Stimulated activated CD4-positive, alpha-beta T cell treated with anti-CD3 and anti-CD28 coated beads, TNF-alpha, amount 100 ng/mL, for 24 hours (primary cell): ENCODE measurements at places on chromosomes 3 and 15.

DNA sequence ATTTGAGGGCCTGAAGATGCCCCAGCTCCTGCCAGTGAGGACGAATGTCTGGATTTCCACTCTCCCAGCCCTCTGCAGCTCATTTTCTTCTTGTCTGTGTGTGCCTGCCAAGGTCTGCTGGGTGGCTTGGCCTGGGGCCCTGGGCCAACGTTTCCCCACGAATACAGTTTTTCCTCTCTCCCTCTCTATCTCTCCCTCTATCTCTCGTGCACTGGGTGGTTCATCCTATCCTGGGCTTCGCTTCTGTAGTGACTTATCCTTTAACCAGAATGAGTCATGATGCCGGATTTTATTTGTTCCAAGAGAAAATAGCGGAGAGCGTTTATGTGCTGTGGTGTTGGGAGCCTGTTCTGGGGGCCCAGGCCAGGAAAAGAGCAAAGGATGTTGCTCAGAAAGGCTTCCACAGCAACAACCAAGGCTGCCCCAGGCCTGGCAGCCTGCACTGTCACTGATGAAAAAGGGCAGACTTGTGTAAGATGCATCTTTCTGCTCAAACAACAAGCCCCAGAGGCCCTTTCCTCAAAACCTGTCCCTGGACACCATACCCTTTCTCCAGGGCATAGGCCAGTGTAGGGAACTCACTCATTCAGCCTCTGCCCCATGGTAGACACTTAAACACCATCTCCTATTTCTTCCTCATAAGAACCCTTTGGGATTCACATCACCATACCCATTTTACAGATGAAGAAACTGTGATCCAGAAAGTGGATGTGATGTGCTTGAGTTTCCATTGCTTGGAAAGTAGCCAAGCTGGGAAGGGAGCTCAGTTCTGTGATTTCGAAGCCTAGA is 47.3 kb downstream of the ITGA11 start:
- no peak for DNase-seq

- no peak for DNase-seq
Measured at GRCh38 chr3:81352867-81353266, 408.6 kb downstream of the GBE1 start.

DNA sequence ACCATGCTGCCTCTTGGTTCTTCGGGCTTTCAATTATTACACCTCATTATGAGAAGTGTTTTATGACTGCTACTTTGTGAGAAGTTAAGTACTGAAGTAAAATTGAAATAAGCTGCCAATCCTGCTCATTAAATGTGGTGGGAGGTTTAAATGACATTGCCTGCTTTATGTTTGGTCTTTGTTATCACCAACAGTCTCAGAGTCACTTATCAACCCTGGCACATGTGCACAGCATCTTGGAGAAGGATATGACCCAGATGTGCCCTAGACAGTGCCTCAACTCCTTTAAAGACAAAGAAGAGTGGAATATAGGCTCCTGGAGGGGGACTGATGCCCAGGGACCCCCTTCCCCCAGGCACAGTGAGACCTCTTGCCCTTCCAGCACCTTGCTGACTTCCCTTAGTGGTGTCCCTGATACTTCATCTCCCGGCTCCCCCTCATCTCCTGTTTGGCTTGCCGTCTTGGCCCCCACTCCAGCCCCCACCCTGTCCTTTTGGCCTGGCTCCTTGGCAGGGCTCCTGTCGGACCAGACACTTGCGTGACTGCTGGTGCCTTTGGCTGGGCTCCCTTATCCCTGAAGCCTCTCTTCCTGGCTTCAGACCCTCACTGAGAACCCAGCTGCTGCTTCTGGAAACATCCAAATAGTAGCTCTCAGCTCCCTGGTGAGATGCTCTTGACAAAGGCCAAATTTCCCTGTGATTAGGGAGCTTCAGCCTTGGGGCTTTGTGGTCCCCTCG is 39.8 kb downstream of the ARHGAP31 start:
- DNase-seq, result no peak

GRCh38 chr3:146817704-146818103 is 212.6 kb upstream of the PLSCR5 start:
- no peak for DNase-seq

GRCh38 chr15:39154776-39155175 is 426.1 kb upstream of the THBS1 start:
- no peak for DNase-seq

GRCh38 chr15:26439681-26440080 is 333.2 kb downstream of the GABRB3 start:
- DNase-seq, result no peak

- DNase-seq, result no peak
Measured at GRCh38 chr15:85047271-85047948, 65.8 kb downstream of the PDE8A start.

- no peak for DNase-seq
Measured at GRCh38 chr15:90101130-90101968, 919 bp downstream of the IDH2 start.

DNA sequence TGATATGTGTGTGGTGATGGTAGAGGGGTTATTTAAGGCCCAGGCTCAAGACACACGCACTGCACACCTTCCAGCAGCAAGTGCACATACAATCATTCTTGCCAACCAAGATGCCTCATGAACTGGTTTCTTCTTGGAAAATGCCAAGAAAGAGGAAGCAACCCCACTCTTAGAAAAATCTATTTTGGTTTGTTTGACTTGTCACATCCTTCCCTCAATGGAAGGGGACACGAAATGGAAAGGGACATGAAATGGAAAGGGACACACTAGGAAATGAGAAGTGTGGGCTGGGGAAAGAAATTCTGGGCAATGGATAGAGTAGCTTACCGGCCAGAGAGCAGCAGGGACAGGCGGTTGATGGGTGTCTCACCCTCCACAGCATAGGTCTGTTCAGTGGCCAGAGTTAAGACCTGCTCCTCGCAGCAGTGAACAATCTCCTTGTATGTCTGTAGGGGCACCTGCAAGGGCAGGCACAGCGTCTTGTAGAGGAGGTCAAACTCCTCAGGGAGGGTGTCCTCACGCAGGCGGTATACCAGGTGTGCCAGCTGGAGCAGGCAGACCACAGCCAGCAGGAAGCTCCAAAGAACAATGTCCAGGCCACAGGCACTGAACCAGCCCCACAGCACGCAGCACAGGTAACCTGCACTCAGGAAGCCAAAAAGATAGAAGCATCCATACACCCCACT is 640 bp downstream of the POPDC2 start:
- no peak for DNase-seq

GRCh38 chr3:6260551-6261191 is 600.2 kb upstream of the GRM7 start:
- DNase-seq, result no peak

DNA sequence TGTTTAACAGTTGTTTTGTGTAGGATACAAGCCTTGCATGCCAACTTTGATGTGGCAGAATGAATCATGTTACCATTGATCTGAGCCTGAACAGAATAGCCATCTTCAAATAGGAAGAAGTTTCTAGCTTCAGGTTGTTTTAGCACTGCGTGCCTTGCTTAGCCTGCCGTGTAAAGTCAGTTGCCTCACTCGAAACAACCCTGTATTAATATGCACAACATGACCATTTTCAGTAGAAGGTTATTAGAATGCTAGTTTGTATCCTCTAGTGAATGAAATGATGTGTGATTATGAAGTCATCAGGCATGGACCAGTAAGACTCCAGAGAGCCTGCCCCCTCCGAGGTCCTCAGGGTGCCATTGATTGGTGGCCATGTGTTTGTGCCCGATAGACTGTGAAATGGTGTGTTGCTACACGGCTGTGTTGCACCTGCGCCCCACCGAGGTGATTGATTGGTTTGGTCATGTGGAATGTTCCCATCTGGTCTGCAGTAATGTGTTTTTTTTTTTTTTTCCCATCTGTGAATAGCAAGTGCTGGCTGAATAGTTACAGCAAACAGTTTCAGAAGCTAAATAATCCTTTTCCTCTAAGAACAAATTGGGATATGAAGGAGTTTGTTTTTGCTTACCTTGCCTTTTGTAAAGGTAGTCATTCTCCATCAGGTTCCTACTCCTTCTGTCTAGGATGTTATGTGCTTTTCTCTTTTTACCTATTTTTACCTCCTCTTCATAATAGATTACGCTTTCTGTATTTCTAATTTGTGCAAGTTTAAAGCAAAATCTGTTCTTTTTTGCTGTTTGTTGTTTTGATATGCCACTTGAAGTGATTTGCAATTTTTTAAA is 214.9 kb downstream of the TCF12 start:
- no peak for DNase-seq

DNA sequence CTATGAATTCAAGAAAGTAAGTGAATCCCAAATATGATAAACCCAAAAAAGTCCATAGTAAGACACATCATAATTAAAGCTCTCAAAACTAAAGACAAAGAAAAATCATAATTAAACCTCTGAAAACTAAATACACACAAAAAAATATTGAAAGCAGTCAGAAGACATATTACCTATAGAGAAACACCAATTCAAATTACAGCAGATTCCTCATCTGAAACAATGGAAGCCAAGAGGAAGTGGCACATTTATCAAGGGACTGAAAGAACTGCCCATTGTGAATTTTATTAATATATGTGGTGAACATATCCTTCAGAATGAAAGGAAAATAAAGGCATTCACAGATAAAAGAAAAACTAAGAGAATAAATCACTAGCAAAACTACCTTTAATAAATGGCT is 128.2 kb downstream of the SCAPER start:
- DNase-seq, result no peak

DNA sequence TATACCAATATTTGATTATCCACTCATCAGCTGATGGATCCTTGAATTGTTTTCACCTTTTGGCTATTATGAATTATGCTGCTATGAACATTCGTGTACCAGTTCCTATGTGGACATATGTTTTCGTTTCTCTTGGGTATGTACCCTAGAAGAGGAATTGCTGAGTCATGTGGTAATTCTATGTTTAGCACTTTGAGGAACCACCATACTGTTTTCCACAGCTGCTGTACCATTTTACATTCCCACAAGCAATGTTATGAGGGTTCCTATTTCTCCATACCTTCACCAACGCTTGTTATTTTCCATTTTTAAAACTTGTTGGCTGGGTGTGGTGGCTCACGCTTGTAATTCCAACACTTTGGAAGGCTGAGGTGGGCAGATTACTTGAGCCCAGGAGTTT is 62.9 kb downstream of the RPLP1 start:
- no peak for DNase-seq

DNA sequence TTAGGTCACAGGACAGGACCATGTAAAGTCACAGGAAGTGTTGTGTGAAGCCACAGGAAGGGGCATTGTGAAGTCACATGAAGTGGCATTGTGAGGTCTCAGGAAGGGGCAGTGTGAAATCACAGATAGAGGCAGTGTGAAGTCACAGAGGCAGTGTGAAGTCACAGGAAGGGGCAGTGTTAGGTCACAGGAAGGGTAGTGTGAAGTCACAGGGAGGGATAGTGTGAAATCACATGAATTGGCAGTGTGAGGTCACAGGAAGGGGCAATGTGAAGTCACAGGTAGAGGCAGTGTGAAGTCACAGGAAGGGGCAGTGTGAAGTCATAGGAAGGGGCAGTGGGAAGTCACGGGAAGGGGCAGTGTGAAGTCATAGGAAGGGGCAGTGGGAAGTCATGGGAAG is 37.9 kb downstream of the GASK1A start:
- no peak for DNase-seq

DNA sequence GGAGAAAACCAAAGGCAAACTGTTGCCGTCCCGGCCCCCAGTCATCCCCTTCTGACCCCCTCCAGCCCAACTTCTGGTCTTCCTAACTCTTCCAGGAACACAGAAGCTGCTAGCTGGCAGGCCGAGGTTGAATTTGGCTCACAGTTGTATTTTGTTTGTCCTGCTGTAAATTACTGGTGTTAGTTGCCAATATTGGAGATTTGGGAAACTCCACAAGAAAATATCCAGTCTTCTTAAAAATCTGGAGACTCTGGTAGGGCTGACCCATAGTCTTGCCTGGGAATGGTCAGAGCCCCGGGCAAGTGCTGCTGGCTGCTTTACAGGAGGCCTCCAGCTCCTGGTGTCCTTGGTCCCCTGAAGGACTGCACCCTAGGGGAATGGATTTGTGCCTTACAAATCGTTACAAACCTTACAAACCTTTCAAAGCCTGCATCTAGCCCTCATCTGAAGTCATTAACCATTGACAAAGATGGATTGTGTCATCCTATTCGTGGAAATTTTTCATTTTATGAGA is 112.0 kb upstream of the MCTP2 start:
- DNase-seq, result no peak

- DNase-seq, result no peak
Measured at GRCh38 chr15:26721232-26721967, 51.5 kb downstream of the GABRB3 start.

GRCh38 chr3:25555695-25556437 is 108.8 kb downstream of the TOP2B start:
- no peak for DNase-seq

- DNase-seq, result no peak
Measured at GRCh38 chr3:192642651-192643050, 84.7 kb downstream of the FGF12 start.

DNA sequence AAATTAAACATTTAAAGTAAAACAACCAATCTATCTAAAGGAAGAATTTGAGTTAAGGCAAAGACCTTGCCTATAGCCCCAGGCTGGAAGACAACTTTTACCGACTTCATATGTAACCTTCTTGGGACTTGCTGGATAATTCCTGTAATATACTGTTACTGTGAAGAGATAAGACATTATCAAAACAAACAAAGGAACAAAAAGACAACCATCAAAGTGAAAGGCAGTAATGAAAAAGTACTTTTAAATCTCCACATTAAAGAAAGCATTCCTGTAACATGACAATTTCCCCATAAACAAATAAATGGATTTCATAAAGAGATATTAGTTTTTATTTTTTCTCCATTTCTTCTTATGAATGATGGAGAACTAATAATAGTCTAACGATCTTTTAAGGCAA is 2.4 kb downstream of the CMTM6 start:
- no peak for DNase-seq

- DNase-seq, result no peak
Measured at GRCh38 chr3:198032039-198032936, 72.3 kb downstream of the LMLN start.

DNA sequence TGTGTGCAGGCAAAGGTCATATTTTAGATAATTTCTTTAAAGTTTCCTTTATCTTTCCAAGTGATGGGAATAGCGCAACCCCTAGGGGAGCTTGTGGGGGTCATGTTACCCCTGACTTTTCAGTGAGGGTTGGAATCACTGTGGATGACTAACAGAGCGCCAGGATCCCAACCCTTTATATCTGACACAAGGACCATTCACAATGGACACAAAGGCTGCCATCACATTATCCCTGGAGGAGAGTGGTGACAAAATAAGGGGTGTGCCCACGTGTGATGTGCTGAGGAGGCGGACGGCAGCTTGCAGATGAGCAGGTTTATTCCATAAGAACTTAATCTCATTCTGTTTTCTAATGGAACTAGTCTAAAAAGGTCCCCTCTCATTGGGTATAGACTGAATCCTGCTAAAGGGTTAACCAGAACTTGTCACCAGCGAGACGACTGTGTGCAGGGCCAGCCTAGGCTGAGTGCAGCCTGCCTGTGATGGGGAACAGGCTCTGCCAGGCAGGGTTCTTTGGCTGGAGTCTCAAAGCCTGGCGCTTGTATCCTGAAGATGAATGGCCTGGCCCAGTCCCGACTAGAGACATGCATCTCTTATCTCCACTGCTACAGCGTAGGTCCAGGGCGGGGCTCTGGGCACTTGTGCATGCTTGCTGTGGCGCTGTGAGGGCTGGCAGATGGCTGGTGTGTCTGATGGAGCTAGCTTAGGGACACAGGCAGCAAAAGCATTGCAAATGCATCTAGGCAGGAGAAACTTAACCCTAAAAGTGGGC is 50.2 kb downstream of the CHDH start:
- DNase-seq, result no peak

GRCh38 chr15:58864602-58865424 is 68.7 kb downstream of the SLTM start:
- DNase-seq, result no peak
